Suprapubic skin (tissue), 4 donors: ENCODE measurements at places on chromosomes 3 and 15. TPM values are rescaled to one million over a fixed set of nuclear protein-coding genes. Genes with fewer than 3 reads are reported as not detected.
A peak's percentile ranks its signal among the peaks of the same experiment; 100 is the strongest.

Gene ABHD17C
- 15.6 TPM for total RNA-seq

Gene TNFAIP8L3
- 14.7 TPM for total RNA-seq

Gene ALDH1L1
- total RNA-seq: 7.9 TPM

DNA sequence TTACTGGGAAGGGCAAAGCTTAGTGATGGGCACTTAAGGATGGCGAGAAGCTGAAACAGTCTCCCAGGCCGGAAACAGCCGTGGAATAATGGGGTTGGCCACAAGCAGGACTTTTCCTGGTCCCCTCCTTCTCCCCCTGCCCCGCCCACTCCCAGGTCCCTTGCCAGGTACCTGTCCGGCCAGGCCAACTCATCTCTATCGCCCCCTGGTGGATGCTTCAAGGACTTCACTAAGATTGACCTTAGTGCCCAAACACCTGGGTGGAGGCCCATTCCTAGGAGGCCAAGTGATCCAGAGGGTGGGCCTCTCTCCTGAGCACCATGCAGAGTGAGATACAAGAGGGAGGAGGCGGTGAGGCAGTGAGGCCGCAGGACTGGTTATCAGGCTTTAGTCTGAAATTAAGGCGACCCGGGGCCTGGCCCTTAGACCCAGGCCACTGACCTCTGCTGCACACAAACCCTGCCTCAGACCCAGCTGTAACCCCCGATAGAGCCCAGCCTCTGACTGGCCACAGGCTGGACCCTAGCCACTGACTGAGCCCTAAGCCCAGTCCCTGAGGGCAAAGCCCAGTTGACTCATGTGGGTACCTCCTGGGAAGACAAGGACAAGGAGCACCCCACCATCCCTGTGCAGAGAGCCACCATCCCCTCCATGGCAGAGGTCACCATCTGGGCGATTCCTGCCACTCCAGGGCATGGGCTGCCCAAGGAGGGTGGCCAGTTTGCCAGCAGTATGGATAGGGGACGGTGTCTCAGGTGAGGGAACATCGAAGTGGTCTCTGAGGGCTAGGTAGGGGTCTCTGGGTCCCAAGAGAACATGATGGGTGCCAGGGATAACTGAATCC, 37.6 kb downstream of the VIPR1 start:
- no peak for DNase-seq
- H3K27ac ChIP-seq: no peak overlapping the region

DNA sequence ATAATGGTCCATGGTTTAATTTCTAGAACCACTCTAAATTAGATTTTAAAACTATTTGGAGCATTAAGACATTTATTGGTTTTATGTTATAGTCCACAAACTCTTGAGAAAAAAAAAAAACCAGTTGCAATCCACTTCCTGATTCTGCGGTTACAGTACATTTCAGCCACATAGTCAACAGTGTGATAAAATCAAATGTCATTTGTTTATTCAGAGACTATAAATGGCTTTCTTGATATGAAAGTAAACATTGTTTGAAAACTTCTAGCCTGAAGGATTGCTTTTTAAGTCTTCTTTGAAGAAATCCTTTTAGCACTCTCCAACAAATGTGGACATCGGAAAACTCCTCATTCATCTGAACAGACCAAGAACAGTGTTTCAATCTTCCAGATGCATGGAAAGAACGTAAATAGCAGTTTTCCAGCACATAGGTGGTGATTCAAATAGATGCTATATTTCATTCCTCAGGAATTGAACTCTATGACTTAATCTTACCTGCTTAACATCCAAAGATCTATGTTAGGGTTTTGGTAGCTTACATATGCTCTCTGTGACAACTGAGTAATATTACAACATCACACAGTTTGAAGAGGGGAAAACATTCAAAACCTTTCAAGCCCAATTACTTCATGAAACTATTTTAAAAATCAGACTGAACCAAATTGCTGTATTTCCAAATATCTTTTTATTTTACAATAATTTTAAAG, 87.8 kb upstream of the UBE2E2 start:
- H3K4me1 ChIP-seq: peaks cover 32% of the 10 kb centered on the region
- H3K27me3 ChIP-seq: no peaks in the 10 kb centered on the region
- no peak overlapping the region for H3K4me3 ChIP-seq

DNA sequence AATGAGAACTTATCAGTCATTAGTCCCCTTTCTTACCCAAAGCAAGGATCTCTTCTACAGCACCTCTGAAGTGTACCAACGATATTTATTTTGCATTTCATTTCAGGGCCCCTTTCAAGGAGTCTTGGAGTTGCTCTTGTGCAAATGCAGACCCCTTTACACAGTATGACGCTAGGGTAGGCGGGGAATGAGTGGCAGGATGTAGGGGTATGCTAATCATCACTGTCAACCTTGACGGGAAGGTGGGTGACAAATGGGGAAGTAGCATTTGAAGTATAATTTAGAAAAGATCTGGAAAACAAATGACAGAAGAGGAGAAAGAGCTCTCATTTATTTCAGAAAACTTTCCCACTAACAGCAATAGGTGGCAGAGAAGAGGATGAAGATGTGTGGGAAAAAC, 94.4 kb downstream of the LRRN1 start:
- no peak overlapping the region for H3K27ac ChIP-seq
- H3K36me3 ChIP-seq: no peaks in the 10 kb centered on the region
- H3K4me1 ChIP-seq: no peaks in the 10 kb centered on the region
- DNase-seq: no peak
- no peak overlapping the region for H3K4me3 ChIP-seq

GRCh38 chr15:77021803-77022381, 27.0 kb downstream of the PSTPIP1 start:
- H3K4me3 ChIP-seq: no peak overlapping the region
- no peaks in the 10 kb centered on the region for H3K4me1 ChIP-seq
- DNase-seq: no peak
- H3K27ac ChIP-seq: no peak overlapping the region
- H3K36me3 ChIP-seq: no peaks in the 10 kb centered on the region
- H3K27me3 ChIP-seq: no peaks in the 10 kb centered on the region

DNA sequence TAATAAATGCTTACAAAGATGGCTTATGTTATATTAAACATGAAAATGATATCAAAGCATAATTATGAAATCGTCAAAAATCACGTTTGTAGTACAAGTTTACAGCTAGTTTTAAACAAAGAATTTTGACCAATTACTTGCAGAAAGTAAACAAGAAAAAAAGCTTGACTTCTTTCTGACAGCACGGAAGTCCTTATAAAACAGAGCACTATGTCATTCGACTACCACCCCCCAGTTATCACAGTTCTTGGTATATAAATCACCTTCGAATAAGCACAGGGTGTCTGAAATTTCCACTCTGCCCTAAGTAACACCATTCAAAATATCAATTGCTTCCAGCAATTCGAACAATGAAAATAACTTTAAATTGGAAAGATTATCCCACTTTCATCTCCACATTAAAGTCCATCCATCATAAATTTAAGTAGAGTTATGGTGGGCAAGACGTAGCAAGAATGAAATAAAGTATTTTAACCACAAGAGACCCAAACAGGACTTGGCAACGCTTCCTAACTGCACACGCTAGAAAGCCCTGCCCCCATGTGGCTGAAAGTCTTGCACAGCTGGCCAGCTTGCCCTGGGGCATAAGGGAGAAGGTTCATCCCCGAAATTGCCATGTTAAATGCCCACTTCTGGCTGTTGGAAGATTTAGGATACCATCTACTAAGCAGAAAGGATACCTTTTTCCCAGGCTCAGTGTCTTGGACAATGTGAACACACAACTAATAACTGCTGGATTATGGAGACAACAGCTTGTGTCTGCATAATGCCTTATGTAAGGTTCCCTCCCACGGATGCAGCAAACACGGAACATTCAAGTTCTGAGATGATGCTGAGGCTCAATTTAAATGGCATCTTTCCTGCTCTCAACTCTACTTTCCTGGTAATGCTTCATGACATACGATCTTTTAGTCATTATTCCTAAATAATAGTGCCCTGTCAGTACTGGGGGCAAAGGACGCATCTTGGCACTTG, 116.4 kb upstream of the TJP1 start:
- no peaks in the 10 kb centered on the region for H3K36me3 ChIP-seq
- DNase-seq: no peak
- H3K4me3 ChIP-seq: no peak overlapping the region
- H3K27me3 ChIP-seq: no peaks in the 10 kb centered on the region
- no peaks in the 10 kb centered on the region for H3K4me1 ChIP-seq

DNA sequence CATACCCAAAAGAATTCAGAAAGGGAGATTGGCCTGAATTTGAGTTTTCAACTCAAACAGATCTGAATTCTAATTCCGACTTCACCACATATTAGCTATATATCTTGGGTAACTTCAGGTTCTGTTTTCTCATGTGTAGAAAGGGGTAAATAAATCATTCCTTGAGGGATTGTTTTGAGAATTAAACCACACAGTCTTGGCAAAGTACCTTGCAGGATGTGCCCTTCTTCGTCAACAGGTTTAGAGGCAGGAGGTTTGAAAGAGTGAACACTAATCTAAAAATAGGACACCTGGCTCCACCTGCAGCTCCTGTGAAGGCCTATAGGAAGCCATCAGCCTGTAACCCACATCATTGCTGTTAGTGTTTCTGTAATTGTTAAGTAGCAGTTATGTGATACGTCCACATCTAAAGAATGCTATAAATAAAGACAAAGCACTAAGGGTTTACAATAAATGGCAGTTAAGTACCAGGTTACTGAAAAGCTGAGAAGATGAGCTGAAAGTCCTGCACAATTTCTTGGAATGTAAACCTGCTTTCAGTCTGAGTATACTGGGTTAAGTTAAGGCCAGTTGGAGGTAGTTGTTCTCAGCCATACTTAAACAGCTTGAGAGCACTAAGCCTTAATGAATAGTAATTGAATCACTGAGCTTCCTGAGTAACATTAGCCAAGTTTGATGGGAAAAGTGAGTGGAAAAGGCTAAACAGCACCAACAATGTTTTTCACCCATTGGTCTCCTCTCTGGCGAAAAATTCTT, 6.0 kb downstream of the CCDC80 start:
- DNase-seq: no peak
- H3K27ac ChIP-seq: peak overlapping the region; percentile 86
- no peaks in the 10 kb centered on the region for H3K36me3 ChIP-seq
- peaks cover 32% of the 10 kb centered on the region for H3K4me1 ChIP-seq

- H3K27me3 ChIP-seq: no peaks in the 10 kb centered on the region
- no peak for DNase-seq
- H3K4me3 ChIP-seq: no peak overlapping the region
- H3K4me1 ChIP-seq: peaks cover 6% of the 10 kb centered on the region
- no peak overlapping the region for H3K27ac ChIP-seq
Measured at GRCh38 chr3:4731543-4732111, 238.5 kb downstream of the ITPR1 start.
